A549 treated with CpdA at 1 μM for 4 hours (cell line): ENCODE measurements at places on chromosomes 16 and 17. TPM values are rescaled to one million over a fixed set of nuclear protein-coding genes. Genes with fewer than 3 reads are reported as not detected.

UNC13D gene
- 2.9 to 5.0 TPM (median 4.2 TPM) in 5 replicates for total RNA-seq

CMTM2 gene
- total RNA-seq = 0.15 TPM in 1 of 5 replicates, not detected in the others

HOXB8 gene
- total RNA-seq = 7.1 to 9.6 TPM (median 8.0 TPM) in 5 replicates

ATP6V0C gene
- 139 to 302 TPM (median 247 TPM) in 5 replicates for total RNA-seq

QRICH2 gene
- 0.91 to 2.4 TPM (median 1.1 TPM) in 5 replicates for total RNA-seq

EVPLL gene
- not detected in 5 replicates for total RNA-seq

GGT6 gene
- total RNA-seq = not detected in 5 replicates

TAF15 gene
- 209 to 237 TPM (median 216 TPM) in 5 replicates for total RNA-seq

KRTAP2-1 gene
- total RNA-seq = not detected in 5 replicates
